ENCODE measurements at places on chromosomes 2 and 18.

- no peak for DNase-seq
Observed at GRCh38 chr18:22683786-22684185, 249.3 kb upstream of the RBBP8 start.

GRCh38 chr18:21513292-21513691 lies 87.2 kb downstream of the ESCO1 start:
- no peak for DNase-seq

GRCh38 chr2:33111002-33111446 lies 164.3 kb downstream of the LTBP1 start:
- no peak for DNase-seq

DNA sequence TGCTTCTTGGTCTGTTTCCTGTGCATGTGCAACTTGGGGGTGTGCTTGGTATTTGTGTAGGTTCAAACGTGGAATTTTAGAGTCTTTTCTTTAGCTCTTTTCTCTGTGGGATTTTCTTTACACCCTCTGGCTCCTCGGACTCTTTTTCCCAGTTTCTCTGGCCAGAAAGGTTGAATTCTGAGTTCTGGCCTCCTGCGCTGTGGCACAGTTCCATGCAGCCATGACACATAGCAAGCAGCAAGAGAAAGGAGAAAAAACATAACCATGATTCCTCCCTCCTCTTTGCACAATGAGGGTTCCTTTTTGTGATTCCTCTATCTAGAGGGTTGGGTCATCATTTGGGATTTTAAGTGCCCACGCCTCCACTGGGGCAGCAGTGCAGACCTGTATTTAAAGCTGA lies 33.8 kb downstream of the TMEM182 start:
- no peak for DNase-seq

GRCh38 chr2:168607992-168608391 lies 151.9 kb downstream of the CERS6 start:
- no peak for DNase-seq

- DNase-seq, result no peak
Observed at GRCh38 chr2:239245107-239245506, 155.7 kb downstream of the HDAC4 start.

GRCh38 chr2:224982226-224982625 lies 60.0 kb downstream of the DOCK10 start:
- peak; percentile 96 for DNase-seq

Measured in globus pallidus (tissue), 1 donor.